ENCODE measurements at places on chromosomes 16 and 17.

DNA sequence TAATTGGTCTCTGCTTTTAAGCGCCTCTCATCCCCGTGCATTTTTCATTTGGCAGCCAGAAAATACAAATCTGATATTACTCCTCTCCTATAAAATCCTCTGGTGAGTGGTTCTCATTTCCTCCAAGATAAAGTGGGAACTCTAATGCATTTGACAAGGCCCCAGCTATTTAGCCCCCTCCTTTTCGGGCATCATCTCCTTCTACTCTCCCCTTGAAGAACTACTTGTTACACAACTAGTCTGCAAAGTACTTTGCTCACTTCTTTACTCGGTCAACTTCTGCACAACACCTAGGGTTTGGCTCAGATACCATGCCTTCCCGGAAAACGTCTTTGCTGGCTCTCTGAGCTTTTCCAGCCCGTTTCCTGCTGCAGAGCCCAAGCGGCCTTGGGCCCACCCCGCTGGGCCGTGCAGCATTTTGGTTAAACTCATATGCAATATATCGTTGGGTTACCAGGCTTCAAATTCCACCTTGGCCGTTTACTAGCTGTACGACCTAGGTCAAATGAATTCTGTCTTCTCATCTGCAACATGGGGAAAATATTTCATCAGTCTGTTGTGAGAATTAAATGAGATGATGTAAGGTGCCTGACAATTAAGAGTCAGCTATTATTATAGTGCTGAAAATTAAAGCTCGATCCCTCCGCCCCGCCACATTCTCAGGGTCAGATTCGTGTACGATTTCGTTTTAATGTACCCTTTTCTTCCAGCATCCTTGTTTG, 883 bp upstream of the TAF15 start:
- DNase-seq: no peak

- DNase-seq: peak; percentile 67
Observed at GRCh38 chr16:73329358-73330286, 281.7 kb upstream of the ZFHX3 start.

DNA sequence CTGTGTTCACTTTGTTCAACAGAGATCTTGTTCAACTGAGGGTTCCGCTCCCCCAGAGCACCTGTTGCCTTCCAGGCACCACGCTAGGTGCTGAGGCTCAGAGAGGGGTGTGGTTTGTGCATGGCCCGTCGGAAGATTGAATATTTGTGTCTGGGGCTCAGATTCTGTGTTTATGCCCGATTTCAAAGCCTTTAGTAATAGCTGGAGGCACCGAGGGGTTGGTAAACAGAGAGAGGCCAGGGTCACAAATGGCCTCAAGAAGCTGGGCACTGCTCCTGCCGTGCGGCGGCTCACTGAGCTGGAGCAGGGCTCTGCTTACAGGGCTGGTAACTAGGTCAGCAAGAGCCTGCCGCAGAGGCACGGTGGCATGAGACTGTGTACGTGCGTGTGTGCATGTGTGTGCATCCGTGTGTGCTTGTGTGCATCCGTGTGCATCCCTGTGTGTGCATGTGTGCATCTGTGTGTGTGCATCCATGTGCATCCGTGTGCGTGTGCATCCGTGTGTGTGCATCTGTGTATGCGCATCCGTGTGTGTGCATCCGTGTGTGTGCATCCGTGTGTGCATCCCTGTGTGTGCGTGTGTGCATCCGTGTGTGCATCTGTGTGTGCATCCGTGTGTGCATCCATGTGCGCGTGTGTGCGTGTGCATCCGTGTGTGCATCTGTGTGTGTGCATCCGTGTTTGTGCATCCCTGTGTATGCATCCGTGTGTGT, 5.4 kb downstream of the ITGAE start:
- DNase-seq: peak; percentile 53

- no peak for DNase-seq
Observed at GRCh38 chr17:17079761-17080160, 37.5 kb downstream of the MPRIP start.

DNA sequence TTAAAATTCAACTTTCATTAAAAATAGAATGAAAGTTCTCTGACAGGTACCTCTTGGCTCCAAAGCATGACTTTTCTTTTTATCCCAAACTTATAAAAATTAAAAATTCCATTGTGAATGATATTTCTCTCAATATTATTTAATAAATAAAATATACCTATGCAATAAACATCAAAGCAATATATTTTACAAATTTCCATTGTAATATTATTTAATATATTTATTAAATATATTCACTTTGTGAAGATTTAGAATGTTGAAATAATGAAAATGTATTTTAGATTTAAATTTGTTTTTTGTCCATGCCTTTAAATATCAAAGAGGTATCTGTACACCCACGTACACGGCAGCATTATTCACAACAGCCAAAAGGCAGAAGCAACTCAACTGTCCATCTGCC, 147.8 kb downstream of the CEP112 start:
- DNase-seq: no peak

- DNase-seq: no peak
Observed at GRCh38 chr17:81128774-81129173, 36.5 kb upstream of the PVALEF start.

GRCh38 chr17:14621826-14622614, 321.1 kb downstream of the HS3ST3B1 start:
- no peak for DNase-seq

DNA sequence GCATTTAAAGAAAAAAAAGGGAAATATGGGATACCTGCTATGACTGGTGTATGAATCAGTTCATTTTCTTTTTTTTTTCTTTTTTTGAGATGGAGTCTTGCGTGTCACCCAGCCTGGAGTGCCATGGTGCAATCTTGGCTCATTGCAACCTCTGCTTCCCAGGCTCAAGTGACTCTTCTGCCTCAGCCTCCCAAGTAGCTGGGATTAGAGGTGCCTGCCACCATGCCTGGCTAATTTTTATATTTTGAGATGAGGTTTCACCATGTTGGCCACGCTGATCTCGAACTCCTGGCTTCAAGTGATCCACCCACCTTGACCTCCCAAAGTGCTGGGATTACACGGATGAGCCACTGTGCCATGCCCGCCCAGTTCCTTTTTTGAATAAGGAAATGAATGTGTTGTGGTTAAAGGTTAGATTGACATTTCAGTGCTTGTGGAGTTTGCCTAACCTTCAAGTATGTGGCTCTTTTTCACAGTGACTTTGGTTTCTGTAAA, 7.7 kb downstream of the HAPSTR1 start:
- no peak for DNase-seq

DNA sequence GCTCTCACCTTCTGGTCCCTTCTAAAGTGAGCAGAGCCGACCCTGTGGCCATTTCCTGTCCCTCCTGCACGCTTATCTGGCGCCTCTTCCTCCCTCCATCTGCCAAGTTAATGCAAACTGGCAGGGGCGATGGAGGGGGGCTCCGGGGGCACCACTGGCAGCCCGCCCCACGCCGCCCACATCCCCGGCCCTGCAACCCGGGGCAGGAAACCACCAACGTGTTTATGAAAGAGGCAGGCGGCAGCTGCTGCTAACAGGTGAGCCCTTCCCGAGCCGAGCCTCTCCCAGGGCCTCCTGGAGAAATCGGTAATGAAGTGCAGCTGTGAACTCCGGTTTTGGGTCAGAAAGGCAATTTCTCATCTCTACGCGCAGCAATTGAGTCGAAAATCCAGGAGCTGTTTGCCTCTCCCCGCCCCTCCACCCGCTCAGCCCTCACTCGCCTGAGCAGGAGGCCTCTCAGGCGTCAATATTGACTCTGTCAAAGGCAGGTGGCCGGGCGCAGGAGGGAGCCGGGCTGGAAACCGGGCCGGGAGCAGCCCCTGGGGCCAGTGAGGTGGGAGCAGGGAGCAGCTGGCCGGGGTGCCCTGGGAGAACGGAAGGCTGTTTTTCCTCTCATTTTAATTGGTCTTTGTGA, 164.4 kb upstream of the GSE1 start:
- DNase-seq: peak; percentile 88

GRCh38 chr16:85699628-85700027, 10.9 kb upstream of the GINS2 start:
- no peak for DNase-seq

- no peak for DNase-seq
Observed at GRCh38 chr16:89582614-89583196, 7.1 kb downstream of the CPNE7 start.

DNA sequence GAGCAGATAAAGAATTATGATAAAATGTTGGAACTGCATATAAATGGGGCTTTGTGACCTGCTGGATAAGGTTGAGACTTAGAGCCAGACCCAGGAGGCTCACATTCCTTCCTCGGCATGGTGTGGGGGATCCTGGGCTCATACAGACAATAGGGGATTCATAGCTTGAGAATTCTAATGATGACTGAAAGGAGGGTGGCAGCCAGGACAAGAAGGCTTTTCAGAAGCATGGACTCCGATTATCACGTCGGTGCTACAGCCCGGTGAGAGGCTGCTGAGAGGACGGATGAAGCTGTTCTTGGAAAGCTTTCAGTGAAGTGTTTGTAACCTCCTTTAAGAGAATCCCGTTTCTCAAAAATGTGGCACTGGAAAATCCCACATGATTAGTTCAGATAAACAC, 167.2 kb downstream of the ANKFN1 start:
- peak; percentile 34 for DNase-seq

GRCh38 chr17:16352303-16352666, 984 bp downstream of the CENPV start:
- no peak for DNase-seq

DNA sequence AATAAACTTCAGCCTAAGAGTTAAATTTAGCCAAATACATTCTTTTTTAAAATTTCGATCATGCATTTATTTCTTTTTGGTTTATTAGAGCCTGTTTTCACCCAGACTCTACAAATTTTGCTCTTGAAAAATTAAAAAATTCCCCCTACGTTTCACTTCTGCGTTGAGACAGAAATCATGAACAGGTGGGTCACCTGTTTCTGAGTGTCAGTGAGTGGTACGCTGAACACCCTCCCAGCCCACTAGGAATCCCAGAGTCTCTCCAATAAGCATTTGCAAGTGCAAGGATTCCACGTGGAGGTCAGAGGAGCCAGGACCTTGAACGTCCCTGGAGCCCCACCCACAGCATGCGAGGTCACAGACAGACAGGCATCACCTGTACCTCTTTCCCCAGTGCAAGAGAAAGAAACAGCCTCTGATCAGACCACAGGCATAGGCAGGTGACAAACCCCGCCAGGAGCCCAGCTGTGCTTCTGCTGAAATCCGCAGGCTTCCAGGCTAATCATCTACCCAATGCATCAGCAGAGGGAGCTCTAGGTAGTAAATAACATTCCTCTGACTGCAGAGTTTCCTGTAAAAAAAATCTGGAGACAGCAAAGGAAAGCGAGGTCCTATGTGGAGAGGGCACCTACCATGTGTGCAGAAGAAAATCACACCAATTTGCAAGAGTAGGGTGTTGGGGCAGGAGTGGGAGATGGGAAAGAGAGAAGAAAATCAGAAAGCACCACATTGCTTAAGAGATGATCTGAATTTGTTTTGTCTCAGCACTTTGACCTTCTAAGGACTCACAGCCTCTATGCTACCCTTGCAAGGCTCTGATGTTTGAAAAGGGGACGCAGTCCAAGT, 5.9 kb upstream of the XYLT1 start:
- peak; percentile 87 for DNase-seq

DNA sequence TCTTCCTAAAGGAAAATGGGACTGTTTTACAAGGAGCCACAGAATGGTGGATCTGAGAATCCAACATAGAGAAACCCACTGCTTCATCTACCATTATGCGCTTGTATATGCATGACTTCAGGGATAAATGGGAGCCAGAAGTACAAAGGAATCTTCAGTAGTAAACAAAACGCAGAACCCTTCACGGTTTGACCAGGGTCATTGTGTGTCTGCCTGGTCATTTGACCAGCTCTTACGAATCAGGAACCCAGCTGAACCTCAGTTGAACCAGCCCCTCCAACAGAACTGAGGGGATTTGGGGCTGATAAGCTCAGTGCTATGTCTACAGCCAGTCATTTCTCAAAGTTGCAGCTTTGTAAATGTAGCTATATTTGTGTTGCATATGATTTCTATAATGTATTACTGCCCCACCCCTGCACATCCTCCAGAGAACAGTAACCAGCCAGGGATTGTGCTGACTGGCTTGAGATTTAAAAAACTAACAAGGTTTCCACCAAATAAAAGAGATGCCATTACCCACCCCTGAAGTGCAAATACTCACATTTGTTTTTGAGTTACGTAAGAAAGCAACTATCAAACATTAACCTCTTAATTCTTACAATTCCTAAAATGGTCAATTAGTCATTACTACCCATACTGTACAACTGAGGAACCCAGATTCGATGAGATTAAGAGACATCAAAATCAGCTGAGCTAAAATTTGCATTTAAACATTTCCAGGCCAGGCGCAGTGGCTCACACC, 6.3 kb downstream of the CMTM4 start:
- DNase-seq: no peak

DNA sequence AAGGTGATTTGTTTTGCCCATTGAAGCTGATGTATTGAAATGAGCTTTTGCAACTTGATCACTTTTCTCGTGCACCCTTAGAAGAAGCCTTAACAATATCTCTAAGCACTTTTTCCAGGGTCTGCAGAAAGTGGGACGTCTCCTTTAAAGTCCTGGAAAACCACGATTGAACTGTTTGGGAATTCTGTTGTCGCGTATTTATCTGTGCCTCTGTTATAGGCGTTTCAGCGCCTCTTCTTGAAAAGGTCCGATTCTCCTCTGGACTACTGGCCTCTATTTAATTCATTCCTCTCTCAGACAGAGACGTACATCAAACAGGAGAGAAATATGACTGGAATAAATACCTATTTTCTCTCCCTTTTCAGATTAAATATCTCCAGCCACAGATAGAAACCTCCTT, 262.4 kb upstream of the PSMD7 start:
- DNase-seq: no peak

DNA sequence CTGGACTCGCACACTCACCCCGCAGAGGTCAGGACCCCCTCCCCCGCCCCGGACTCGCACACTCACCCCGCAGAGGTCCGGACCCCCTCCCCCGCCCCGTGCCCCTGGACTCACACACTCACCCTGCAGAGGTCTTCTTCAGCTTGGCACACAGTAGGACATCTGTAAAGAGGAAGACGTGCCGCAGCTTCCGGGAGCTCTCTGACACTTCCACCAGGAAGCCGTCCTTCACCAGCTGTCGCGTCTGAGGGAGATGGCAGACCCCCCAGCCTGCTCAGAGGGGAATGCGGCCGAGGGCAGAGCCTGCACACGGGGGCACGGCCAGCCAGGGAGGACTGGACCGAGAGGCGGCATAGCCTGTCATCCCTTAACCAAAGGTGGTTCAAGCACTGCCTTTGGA, 72.9 kb downstream of the TIMM22 start:
- no peak for DNase-seq

GRCh38 chr16:56930486-56931270, 1.3 kb upstream of the HERPUD1 start:
- DNase-seq: peak; percentile 71

- no peak for DNase-seq
Observed at GRCh38 chr17:66564992-66565465, 262.6 kb downstream of the PRKCA start.
